ENCODE measurements at places on chromosomes 3 and 15. TPM values are rescaled to one million over a fixed set of nuclear protein-coding genes. Genes with fewer than 3 reads are reported as not detected.

ONECUT1 gene
- polyA plus RNA-seq, result 0.23 TPM

CADM2 gene
- polyA plus RNA-seq, result 0.52 TPM

SLC22A14 gene
- 1.1 TPM for polyA plus RNA-seq

CDCP1 gene
- 1.2 TPM for polyA plus RNA-seq

ALDH1L1 gene
- 44.0 TPM for polyA plus RNA-seq

LRRN1 gene
- polyA plus RNA-seq, result 23.4 TPM

CCDC39 gene
- polyA plus RNA-seq, result 9.8 TPM

ZNF662 gene
- polyA plus RNA-seq, result 51.6 TPM

GPR149 gene
- polyA plus RNA-seq, result not detected

RTP3 gene
- not detected for polyA plus RNA-seq

IGDCC3 gene
- 8.1 TPM for polyA plus RNA-seq

STRIT1 gene
- polyA plus RNA-seq, result 1.5 TPM

ITPKA gene
- 0.52 TPM for polyA plus RNA-seq

FBXO40 gene
- 0.02 TPM for polyA plus RNA-seq

OR5K2 gene
- 1.2 TPM for polyA plus RNA-seq

GALNT15 gene
- polyA plus RNA-seq, result 2.1 TPM

CDHR4 gene
- polyA plus RNA-seq, result 0.28 TPM

GUCA1C gene
- 0.52 TPM for polyA plus RNA-seq

ITIH1 gene
- polyA plus RNA-seq, result not detected

PDE12 gene
- polyA plus RNA-seq, result 14.3 TPM

MYO1E gene
- polyA plus RNA-seq, result 145 TPM

CCR5 gene
- 0.33 TPM for polyA plus RNA-seq

SLC12A1 gene
- 433 TPM for polyA plus RNA-seq

STARD9 gene
- polyA plus RNA-seq, result 14.3 TPM

TRAT1 gene
- polyA plus RNA-seq, result not detected

THUMPD3 gene
- polyA plus RNA-seq, result 73.7 TPM

PCNP gene
- 242 TPM for polyA plus RNA-seq

SLC9A9 gene
- polyA plus RNA-seq, result 5.9 TPM

FILIP1L gene
- 16.3 TPM for polyA plus RNA-seq

NAALADL2 gene
- 19.9 TPM for polyA plus RNA-seq

MAP6D1 gene
- 0.88 TPM for polyA plus RNA-seq

HEG1 gene
- 27.7 TPM for polyA plus RNA-seq
